ENCODE measurements at places on chromosomes 3 and 15.

DNA sequence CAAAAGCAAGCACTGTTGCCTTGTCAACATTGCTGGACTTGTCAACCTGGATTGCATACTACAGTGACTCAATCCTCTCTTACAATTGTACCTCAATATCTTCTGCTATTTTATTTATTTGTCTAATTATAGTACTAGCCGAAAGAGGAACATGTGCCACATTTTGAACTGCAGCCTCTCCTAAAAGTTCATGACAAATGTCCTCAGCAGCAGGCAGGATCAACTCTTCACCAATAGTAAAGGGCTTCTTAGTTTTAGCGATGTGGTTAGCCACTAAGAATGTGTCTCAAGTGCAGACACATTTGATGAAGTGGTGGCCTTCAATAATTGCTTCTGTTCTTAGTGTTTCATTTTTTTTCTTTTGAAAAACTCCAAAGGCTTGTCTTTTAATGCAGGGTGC lies 13.2 kb downstream of the DOCK3 start:
- no peak for DNase-seq

DNA sequence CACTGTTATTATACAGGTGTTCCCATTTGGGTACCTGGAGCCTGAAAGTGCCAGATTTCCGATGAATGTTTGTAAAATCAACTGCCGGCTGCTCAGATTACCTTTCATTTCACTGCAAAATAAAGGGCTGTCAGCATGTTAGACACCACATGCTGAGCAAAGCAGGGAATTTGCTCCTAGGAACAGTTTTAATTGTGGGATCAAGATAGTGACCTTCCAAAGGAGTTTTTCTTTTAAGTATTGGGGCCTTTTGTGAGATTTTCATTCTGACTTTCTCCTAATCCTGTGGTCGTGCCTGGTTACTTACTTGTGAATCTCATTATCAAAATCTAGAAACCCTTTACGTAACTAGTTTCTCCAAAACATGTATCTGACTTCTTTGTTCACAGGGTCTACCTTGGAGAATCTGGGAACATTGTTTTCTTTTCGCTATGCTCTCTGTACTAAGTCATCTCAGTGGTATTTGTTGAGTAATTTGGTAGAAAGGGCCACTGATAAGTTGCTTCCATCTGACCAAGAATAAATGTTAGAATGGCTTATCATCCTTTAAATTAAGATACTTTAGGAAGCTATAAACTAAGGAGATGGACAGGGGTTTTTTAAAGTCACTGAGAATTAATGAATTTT lies 40.8 kb upstream of the LRTM1 start:
- no peak for DNase-seq

- no peak for DNase-seq
Measured at GRCh38 chr3:125214738-125215137, 2.2 kb upstream of the SLC12A8 start.

DNA sequence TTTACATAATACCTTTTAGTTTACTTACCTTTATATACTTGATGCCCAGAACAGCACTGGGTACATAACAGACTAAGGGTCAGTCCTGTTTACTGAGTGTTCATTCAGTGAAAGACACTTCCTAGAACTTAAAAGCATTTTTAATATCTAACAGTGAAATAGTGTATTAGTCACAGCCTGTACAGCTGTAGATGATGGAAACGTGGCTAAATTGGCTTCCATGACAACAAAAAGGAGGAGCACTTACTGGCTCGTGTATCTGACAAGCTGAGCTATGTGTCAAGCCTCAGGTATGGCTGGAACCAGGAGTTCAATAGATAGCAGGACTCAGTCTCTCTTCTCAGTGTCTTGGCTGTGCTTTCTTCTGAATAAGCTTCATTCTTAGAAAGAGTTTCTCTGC lies 40.2 kb downstream of the CMTM8 start:
- no peak for DNase-seq

GRCh38 chr3:140942221-140943104 lies 827 bp downstream of the SLC25A36 start:
- DNase-seq: peak; percentile 69

DNA sequence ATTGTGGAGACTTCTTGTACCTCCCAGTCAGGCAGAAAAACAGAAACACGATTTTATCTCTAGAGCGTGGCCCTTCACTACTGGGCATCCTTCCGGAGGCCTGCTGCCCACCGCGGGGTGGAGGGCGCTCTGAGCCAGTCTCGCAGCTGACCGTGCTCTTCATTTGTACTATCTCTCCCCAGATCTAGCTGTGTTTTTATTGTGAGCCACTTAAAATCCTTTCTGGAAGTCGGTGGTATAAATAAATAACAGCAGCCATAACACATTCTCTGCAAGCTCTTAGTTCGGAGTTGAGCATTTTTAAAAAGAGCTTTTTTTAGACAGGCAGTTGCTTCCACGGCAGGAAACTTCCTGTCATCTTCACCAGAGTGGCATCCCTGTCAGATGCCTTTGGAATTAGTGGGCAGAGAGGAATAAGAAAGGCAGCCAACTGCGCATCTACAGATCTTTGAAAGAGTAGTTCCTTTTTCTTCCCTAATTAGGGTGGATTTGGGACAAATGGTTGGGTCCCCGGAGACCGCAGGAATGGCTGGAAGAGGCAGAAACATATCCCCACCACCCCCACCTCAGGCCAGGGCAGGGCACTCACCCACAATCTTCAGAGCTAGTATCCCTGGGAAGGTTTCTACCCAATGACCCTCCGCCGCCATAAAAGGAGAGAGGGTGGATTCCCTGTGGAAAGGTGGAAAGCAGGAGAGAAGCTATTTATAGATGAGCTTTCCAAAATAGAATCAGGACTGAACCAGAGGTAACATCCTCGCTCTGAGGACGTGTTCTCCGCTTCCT lies 91.1 kb downstream of the TOP2B start:
- DNase-seq: no peak

- no peak for DNase-seq
Measured at GRCh38 chr3:172030181-172030580, 9.2 kb upstream of the FNDC3B start.

GRCh38 chr15:23403550-23403949 lies 43.5 kb downstream of the GOLGA6L2 start:
- no peak for DNase-seq

- peak; percentile 57 for DNase-seq
Measured at GRCh38 chr15:71364117-71364584, 248.9 kb downstream of the THSD4 start.

DNA sequence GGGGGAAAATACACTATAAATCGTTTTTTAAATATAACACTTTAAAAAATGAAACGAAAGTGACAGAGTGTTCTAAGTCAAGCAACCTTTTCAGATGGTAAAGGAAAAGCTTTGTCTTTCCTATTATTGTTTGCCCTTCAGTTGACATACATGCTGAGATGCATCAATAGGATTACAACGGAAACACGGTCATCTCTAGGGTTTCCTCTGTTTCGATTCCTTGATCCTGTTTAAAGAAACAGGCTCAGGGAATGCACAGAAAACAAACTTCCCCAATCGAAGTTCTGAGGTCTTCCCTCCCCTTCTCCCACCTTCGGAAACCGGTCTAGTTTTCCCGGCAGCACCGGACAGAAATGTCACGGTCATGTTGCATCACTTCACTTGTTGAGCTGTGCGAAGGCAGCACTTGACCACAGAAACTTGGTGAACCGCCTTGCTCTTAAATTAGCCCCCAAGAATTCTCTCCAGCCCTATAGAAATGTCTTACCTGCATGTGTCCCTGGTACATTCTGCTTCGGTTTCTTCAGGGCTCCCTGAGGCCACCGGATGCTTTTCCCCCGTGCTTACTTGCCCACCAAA lies 556 bp downstream of the PEX5L start:
- DNase-seq: no peak

DNA sequence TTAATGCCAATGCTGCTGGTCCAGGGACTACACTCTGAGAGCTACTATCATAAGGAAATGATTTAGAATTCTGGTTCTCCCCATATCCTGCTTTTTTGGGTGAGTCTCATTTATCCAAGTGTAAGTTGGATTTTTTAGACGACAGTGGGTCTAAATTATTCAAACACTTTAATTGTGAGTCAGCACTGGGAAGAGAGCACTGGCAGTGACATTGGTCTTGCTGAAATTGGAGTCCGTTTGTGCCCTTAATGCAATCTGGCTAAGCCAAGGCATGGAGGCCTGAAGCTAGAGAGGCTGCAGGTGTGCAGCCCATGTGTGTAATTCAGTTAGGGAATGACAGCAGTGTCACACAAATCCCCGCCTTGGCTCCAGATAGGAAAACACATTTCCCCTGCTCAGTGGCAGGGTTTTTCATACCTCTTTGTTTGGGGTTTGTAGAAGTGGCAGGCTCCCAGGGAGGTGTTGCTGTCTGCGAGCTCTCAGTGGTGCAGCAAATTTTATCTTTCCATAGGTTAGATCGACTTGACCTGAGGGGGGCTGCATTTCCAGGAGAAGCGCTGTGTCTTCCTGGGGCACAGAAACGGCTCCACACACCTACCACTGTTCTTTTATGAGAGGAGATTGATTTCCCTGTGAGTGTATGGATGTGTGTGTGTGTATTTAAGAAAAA lies 197.7 kb downstream of the CD47 start:
- no peak for DNase-seq

DNA sequence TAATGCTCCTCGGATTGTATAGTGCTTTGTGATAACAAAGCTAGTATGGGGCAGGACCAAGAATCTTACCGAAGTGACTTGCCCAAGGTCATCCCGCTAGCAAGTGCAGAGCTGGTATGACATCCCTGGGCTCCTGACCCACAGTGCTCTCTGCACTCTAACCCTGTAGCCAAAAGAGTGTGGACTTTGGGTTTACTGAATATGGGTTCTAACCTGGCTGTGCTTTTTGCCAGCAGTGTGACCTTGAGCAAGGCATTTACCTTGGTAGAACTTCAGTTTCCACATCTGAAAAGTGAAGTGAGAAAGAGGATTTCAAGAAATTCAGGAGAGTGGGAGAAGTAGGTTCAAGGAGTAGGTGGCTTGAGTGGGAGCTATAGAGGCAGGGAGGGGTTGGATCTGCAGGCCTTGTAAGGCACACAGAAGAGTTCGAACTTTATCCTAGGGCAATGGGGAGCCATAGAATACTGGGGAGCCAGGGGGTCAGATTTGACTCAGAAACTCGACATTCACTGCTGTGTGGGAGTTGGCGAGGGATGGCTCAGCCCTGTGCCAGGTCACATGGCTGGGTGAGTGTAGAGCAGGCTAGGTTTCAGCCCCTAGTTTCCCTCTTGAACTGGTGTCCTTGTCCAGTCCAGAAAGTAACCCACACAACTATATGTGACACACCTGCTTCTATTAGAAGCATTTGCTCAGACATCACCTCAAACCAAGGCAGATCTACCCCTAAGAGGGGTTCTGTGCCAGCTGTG lies 91.9 kb downstream of the RPLP1 start:
- no peak for DNase-seq

DNA sequence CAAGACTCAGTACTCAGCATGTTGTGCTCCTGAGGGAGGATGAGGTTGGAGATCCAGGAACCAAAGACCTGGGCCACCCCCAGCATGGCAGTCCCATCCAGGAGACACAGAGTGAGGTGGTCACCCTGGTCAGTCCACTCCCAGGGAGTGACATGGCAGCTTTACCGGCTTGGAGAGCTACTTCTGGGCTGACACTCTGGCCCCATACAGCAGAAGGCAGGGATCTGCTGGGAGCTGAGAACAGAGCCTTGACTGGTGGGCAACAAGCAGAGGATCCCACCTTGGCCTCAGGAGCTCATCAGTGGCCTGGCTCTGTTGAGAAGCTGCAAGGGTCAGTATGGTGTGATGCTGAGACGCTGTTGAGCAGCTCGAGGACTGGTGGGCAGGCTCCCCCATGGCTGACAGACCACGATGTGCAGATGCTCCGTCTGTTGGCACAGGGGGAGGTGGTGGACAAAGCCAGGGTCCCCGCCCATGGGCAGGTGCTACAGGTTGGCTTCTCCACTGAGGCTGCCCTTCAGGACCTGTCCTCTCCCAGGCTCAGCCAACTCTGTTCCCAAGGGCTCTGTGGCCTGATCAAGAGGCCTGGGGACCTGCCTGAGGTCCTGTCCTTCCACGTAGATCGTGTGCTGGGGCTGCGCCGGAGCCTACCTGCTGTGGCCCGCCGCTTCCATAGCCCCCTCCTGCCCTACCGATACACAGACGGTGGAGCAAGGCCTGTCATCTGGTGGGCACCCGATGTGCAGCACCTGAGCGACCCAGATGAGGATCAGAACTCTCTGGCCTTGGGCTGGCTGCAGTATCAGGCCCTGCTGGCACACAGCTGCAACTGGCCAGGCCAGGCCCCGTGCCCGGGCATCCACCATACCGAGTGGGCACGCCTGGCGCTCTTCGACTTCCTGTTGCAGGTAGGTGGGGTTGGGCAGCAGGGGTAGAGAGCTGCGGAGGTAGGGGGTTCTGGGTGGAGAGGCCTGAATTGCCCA lies 53.8 kb downstream of the GASK1A start:
- DNase-seq: no peak

DNA sequence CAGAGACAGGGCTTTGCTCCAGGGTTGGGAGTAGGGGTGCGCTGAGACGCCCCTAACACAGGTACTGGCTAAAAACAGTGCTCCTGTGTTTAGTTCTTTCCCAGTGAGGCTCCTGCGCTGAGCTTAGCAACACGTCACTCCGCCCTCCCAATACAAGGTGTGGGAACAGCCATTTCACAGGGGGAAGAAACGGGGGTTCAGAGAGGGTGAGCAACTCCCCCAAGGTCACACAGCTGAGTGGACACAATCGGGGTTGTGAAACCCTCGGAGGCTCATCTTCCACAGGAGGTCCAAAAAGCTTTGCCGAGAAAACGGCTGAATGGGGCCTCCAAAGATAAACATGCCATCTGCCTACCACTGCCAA lies 628 bp downstream of the PRRT3 start:
- DNase-seq: no peak

DNA sequence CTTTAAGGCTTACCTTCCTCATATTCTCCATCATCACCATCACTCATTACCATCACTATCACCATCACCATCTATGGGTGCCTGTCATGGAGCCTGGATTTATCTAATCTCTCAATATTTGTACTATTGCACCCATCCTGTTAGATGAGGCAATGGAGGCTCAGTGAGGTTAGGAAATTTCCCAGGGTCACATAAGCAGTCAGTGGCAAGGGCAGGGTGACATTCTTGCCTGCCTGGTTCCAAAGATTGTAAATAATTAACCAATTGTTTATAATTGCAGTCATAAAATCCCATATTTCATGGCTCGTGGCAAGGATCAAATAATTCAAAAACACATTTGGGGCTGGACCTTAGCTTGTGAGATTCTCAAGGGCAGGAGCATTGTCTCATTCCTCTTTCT lies 55.2 kb downstream of the MGLL start:
- DNase-seq: no peak

DNA sequence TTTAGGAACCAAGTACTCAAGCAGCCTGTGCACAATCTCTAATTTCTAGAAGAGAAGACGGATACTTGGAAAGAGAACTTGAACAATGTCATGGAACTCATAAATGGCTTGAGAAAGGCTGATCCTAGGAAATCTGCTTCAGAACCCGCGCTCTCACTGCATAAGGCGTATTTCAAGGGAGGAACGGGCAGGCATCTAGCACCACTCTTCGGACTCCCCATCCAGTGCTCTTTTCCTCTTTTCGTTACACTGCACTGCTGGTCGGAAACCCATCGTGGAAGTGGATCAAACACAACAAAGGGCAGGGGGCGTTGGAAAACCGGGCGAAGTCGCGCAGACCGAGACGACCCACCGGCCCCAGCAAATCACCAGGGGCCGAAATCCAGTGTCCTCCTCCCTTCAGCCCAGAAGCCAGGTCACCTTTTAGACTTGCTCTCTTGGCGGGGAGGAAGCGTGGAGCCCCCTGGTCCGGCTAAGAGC lies 539 bp upstream of the TLNRD1 start:
- DNase-seq: peak; percentile 41

GRCh38 chr3:194185221-194185620 lies 49.3 kb downstream of the HES1 start:
- no peak for DNase-seq
